ENCODE measurements at places on chromosomes 12 and 14.

- DNase-seq, result no peak
Observed at GRCh38 chr12:47382305-47382704, 302.5 kb upstream of the AMIGO2 start.

GRCh38 chr14:86625637-86626036 is 1095.7 kb downstream of the FLRT2 start:
- no peak for DNase-seq

- no peak for DNase-seq
Observed at GRCh38 chr12:127275416-127275815, 991.6 kb upstream of the TMEM132C start.

GRCh38 chr12:22082190-22082701 is 36.2 kb downstream of the CMAS start:
- no peak for DNase-seq

DNA sequence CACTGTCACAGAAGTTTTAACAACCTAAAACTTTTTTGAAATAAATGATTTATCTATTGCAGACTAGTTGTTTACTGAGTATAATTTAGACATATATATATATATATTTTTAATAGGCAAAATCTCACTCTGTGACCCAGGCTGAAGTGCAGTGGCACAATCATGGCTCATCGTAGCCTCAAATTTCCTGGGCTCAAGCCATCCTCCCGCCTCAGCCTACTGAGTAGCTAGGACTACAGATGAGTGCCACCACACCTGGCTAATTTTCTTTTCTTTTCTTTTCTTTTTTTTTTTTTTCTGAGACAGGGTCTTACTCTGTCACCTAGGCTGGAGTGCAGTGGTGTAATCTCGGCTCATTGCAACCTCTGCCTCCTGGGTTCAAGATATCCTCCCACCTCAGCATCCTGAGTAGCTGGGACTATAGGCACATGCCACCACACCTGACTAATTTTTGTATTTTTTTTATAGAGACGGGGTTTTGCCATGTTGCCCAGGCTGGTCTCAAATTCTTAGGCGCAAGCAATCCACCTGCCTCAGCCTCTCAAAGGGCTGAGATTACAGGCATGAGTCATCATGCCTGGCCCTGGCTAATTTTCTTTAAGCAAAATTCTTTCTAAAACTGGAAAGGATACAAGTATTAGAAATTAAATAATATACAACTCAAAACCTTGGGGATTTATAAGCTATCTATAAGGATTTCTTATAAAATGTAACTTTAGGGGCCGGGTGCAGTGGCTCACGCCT is 23.1 kb downstream of the EEA1 start:
- no peak for DNase-seq

- DNase-seq, result no peak
Observed at GRCh38 chr12:84201976-84202375, 710.6 kb downstream of the SLC6A15 start.

DNA sequence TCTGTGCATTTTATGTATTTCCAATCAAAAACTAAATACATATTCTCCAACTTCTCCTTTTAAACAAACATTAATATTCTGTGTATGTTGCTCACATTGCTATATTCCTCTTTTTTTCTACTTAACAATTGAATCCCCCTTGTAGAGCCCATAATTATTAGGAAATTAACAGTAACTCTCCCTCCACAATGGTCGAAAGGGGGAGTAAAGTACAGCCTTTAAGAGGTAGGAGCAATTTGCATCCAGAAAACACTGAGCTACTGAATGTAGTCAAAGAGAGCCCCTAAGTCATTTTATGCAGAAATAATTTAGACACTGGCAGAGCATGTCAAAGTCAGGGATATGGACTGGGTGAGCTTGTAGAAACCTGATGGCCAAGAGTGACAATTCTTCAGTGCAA is 57.2 kb upstream of the SCN8A start:
- DNase-seq, result no peak

- no peak for DNase-seq
Observed at GRCh38 chr12:95105540-95105939, 32.1 kb upstream of the NR2C1 start.

- DNase-seq, result no peak
Observed at GRCh38 chr14:91858536-91859275, 8.6 kb downstream of the TC2N start.

- peak; percentile 58 for DNase-seq
Observed at GRCh38 chr12:109523071-109523470, 45.6 kb downstream of the UBE3B start.

DNA sequence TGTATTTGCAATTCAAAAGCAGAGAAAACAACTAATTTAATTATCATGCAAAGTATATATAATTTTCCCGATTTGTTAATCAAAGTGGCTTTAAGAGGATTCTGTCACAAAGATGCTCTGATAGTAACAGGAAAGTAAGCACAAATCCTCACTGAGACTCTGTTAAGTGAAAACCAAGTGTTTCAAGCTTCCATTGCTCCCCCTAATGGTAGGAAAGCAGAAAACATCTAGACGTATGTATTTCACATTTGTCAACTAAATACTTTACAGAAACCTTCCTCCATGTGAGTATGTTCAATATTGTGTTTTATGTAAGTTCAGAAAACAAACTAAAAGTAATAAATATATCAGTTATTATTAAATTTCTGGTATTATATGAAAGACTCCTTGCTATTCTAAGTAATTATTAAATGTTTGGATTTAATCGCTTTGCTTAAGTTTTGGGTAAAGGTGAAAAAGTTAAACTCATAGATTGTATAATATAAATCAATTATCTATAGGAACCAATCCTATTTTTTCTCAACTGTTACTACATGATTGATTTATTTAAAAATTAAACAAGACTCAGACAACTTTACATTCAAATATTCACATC is 1.5 kb upstream of the NTS start:
- DNase-seq, result no peak

- no peak for DNase-seq
Observed at GRCh38 chr12:131025234-131025633, 71.5 kb downstream of the ADGRD1 start.

GRCh38 chr12:77992760-77993159 is 162.1 kb downstream of the NAV3 start:
- DNase-seq, result no peak

GRCh38 chr12:57476162-57476992 is 3.3 kb downstream of the ARHGAP9 start:
- DNase-seq, result no peak

DNA sequence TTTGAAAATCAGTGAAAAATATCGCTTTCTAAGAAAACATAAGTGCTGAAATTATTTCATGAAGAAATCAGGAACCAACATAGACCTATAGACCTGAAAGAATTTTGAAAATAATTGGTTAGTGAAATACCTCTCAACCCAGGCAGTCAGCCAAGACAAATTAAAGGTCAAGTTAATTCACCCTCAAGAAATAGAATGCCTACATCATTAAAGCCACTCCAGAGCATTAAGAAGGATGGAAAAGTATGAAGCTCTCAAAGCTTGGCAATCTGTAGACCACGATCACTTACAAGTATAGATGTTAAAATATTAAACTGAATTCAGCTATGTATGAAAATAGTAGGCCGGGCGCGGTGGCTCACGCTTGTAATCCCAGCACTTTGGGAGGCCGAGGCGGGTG is 48.3 kb downstream of the SFSWAP start:
- no peak for DNase-seq

- no peak for DNase-seq
Observed at GRCh38 chr12:57614178-57614947, 3.1 kb downstream of the ARHGEF25 start.

- DNase-seq, result no peak
Observed at GRCh38 chr14:43754838-43755237, 752.2 kb downstream of the FSCB start.

DNA sequence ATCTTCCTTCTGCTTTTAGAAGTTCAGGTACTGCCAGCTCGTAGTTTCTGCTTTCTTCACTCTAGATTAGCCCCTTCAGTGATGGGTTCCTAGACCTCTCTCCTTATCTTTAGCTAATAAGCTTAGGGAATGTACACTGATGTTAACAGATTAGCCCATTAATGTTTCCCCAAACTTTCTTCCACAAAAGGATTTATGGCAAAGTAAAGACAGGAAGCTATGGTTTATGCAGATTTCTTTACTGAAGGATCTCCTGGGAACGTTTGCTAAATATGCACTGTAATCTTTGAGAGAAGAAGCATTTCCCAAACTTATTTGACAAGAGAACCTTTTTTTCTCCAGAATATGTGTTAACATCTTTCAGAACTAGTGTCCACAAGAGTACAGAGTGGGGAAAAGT is 4.2 kb downstream of the SOCS4 start:
- no peak for DNase-seq

DNA sequence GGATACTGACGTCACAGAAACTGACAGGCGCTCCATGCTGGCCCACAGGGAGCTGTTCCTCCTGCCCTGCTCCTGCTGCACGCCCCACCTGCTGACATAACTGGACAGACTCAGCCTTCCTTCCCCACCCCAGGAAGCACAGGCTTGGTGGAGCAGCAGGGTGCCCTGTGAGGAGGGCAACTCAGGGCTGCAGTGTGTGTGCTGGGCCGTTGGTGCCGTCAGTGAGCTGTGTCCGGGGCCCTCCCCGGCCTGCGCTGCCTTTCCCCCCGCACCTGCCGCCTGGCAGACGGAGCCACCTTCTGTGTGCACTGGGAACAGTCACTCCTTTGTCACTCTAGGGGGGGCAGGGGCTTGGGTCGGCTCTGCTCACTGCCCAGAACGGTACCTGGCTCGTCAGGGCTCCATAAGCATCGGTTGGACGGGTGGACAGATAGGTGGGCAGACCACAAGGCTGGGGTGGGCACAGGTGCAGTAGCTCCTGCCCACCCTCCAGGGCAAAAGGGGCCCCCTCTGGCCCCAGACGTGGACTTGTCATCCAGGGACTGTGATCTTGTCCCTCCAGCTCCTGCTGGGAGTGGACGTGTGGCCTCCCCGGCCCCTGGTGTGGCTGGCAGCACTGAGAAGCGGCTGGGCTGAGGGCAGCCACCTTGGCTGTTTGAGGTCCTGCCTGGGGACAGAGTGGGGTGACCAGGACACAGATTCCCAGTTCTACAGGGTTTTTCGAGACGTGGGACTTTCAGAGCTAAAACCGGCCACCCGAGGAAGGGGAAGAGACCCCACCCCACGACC is 32.8 kb downstream of the FBRSL1 start:
- no peak for DNase-seq

DNA sequence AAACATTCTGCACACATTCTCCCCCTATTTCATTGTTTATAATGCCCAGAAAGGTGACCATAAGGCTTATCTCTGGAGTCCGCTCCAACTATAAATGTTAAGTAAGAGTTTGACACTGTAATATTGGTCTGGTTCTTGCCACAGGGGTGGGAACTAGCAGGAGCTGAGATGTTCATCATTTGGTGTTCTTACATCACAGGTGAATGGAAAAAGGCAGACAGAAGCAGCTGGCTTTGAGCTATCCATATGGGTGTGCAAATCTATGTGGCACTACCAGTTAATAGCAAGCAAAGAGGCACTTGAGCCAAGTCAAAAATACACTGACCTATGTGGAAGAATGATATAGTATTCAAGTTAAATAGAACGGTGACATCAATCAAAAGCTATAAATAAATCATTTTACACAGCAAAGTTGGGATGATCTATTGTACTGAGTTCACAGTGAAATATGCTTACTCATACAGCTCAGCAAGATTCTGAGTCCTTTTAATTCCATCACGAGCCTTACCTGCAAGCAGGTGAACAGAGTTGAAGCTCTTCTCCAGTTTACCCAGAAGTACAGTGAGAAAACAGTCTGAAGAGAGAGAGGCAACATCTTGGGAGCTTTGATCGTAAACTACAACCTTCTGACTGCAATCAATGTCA is 43.2 kb downstream of the DUSP16 start:
- DNase-seq, result no peak

DNA sequence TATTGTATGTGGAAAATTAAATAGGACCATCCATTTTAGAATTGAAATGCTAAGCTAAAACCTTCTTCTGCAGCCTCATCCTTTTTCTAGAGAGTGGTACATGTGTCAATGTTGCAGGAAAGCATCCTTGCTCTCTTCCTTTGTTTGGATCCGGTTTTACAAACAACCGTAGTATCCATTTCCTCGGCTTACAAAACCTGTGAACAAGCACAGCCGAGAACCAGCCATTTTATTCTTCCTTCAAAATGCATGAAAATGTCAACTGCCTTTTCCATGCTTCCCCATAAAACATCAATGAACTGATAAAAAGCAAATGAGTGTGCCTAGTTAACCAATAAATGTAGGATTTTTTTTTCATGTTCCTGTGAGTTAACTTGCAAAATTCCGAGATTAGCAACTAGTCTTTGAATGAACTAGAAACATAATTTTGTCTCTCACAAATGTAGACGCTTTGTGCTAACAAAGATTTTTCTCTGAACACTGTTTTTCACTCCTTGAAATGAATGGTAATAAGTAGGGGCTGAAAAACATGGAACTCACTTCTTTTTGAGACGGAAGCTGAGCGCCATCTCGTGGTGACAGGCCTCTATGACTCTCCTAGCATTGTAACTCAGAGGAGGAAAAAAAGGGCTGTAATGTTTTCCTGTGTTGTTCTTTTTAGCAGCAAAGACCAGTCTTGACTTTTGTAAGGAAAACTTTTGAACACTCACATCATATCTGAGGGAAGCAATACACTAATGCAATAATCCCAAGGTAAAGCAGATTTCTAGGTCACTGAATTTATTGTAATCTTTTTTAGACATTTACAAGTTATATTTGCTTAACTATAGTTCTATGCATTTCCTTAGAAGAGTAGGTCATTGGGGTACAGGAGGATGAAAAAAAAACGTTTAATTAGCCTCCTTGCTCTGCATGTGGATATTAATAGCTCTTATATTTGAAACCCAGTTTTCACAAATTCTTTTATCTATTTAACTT is 157.4 kb upstream of the FOXG1 start:
- peak; percentile 74 for DNase-seq

DNA sequence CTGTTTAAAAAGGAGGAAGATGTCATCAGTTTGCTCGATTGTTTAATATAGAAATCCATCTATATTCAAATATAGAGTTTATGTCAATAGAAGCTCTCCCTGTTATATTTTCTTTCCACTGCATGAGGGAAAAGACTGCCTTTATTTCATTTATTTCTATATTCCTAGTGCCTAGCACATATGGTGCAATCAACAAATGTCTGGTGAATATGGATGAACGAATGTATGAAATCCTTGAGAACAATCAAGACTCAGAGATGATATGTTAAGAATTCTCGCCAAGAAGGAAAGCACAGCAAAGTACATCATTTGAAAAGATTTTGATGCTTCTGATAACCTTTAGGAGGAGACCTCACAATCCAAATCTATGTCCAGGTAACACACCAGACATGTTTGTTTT is 296.0 kb upstream of the LMO3 start:
- DNase-seq, result no peak

DNA sequence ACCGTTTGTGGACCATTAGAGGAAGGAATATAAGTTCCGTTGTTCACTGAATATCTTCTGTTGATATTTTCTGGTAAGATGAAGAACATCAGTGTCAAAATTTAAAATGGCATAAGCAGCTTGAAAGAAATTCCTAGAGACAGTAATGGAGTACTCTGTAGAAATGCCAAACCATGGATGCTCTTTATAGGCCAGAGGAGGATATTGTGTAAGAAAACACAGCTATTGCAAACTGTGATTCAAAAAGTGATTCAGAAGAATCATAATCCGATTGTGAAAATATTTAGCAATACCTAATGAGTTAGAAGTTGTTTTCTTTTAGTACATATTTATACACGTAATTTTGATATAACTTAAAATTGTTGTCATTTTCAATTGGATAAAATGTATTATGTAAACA is 102.8 kb downstream of the SLC16A7 start:
- no peak for DNase-seq
